ENCODE measurements at places on chromosomes 16 and 17.

DNA sequence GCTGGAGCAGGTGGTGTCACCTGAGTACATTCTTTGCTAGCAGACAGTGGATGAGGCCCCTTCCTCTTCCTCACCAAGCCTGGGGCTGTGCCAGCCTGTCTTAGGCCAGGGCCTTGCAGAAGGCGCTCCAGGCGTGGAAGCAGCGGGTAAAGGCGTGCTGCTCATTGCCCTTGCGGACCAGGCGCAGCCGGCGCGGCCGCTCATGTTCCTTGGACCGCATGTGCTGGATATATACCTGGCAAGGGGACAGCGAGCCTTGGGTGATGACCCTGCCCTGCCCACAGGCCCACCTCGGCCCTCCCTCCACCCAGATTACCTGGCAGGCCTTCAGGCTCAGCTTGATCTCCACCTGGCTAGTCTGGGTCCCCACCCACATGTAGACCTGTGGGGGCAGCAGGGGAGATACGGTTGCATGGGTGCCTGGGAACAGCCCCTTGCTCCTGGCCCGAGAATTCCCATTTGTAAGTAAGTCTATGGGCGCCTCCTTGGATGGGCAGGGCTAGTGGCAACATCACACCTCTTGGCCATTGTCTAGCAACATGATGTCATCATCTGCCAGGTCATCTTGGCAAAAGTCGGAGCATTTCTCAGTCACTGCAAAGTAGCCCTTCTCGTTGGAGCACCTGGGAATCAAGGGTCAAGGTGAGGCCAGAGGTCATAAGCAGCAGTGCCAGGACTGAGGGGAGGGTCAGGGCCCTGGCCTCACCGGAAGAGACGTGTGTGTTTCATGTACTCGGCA lies 13.3 kb downstream of the FLII start:
- no peak for DNase-seq

DNA sequence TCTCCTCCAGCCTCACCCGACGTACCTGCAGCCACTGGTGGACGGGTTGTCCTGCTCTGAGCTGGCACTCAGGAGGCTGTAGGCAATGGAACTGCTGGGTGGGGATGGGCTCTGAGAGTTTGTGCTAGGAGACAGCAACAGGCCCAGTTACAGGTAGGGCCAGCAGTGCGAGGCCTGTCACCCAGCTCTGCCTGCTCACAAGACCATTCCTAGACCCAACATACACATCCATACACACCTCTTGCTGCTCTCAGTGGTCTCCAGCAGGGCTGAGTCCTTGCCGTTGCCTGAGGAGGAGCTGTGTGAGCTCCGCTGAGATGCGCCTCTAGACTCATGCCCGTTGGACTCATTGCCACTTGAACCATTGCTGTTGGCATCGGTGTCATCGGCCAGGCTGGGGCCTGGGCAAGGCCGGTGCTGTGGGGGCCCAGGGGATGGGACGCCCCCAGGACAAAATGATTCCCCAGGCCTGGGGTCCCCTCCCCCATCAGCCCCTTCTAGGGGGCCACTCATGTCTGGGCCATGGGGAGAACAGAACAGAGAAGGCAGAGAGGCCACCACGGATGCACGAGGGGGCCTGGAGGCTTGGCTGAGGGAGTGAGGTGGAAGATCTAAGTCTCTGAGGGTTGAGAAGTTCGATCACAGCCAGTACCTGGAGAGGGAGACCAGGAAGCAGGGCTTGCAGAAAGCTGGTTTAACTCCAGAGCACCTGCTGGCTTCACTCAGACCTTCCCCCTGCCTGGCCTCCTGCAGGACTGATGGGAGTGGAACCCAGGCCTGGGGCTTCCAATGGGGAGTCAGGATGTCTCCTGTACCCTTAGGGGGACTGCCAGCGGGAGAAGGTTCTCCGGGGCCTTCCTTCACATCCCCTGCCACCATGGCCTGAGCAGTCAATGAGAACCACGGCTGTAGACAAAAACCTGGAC lies 1.7 kb downstream of the PER1 start:
- DNase-seq, result no peak

DNA sequence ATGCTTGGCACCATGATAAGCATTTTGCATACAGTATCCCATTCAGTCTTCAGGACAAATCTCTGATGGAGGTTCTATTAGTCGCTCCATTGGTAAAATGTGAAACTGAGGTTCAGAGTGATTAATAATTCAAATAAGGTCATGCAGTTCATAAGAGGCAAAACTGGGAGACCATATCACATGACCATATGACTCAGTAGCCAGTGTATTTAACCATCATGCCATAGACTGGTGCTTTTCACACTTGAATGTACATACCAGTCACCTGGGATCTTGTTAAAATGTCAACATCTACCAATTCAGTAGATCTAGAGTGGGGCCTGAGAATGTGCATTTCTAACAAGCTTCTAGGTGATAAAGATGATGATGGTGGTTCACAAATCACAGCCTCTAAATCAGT lies 4.3 kb downstream of the ACSM3 start:
- DNase-seq, result no peak

GRCh38 chr16:83706394-83706793 lies 101.4 kb upstream of the HSBP1 start:
- DNase-seq, result no peak

GRCh38 chr17:81032641-81033480 lies 2.1 kb upstream of the BAIAP2 start:
- DNase-seq, result no peak

DNA sequence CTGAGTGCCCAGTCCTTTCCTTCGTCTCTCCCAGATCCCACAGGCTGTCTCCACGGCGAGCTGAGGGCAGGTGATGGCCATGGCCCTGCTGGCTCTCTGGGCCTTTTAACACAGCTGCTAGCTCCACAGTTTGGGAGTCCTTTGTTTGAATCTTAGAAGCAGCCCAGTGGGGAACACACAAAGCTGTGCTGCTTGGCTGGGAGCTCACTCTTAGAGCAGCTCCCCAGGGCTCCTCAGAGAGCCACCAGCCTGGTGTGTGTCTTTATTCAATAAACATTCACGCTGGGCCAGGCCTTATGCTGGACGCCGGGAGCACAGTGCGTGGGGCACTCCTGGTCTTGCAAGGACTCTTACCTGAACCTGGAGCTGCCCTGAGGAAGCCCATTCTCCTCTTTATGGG lies 29.7 kb downstream of the WNT3 start:
- no peak for DNase-seq

GRCh38 chr17:8244768-8245167 lies 3.1 kb downstream of the CTC1 start:
- DNase-seq, result no peak

- DNase-seq, result no peak
These were observed 47.6 kb upstream of the RBBP6 start for GRCh38 chr16:24491731-24492130.

GRCh38 chr17:54257440-54257839 lies 434.7 kb downstream of the KIF2B start:
- no peak for DNase-seq

DNA sequence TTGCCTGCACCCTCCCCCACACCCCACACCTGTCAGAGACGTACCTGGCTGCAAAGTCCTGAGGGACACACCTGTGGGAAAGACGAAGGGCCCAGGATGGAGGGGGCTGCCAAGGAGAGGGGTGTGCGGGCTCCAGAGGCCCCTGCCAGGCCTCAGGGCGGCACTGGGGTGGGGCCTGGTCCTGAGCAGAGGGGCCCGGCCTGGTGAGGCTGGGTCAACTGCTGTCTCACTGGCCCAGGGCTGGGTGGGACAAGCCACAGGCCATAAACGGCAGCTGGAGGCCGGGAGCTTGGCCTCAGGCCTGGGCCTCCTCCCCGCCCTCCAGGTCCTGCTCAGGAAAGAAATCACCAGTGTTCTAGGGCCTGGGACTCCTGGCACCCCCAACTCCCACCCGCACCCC lies 510 bp downstream of the TPSG1 start:
- no peak for DNase-seq
